ENCODE measurements at places on chromosomes 12 and 14.

DNA sequence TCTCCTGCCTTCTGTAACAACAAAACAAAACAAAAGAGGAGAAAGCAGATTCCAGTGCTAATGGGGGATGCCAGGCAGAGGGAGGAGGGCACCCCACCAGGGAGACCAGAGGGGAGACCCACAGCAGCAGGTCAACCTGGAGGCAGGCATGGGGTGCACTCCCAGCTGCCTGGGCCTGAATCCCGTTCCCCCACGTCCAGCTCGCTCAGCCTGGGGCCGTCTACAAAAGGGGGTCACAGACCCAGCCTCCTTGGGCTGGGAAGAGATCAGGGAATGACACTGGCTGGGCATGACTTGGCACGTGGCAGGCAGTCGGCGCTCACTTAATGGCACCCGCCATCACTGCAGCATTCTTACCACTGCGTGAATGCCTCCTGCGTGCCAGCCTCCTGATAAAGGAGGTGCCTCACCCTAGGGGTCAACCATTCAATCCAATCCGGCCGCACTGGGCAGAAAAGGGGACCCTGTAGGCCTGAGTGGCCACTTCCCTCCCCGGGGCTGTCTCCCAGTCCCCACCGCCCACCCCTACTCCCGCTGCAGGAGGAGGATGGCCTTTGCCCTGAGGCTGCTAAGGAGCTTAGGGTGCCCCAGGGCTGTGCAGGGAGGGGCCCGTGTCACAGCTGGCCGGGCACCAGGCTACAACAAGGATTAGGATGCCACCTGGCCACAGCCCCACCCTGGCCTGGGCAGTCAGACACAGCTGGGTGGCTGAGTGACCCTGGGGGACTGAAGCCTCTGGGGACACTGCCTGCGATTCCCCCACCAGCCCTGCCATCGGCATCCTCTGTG, 87.5 kb downstream of the NCOR2 start:
- no peaks in the 10 kb centered on the region for H3K27me3 ChIP-seq
- peaks cover 28% of the 10 kb centered on the region for H3K4me1 ChIP-seq
- no peak for DNase-seq
- peak overlapping the region; percentile 59 for H3K27ac ChIP-seq
- no peak overlapping the region for H3K4me3 ChIP-seq
- peaks cover 28% of the 10 kb centered on the region for H3K36me3 ChIP-seq

DNA sequence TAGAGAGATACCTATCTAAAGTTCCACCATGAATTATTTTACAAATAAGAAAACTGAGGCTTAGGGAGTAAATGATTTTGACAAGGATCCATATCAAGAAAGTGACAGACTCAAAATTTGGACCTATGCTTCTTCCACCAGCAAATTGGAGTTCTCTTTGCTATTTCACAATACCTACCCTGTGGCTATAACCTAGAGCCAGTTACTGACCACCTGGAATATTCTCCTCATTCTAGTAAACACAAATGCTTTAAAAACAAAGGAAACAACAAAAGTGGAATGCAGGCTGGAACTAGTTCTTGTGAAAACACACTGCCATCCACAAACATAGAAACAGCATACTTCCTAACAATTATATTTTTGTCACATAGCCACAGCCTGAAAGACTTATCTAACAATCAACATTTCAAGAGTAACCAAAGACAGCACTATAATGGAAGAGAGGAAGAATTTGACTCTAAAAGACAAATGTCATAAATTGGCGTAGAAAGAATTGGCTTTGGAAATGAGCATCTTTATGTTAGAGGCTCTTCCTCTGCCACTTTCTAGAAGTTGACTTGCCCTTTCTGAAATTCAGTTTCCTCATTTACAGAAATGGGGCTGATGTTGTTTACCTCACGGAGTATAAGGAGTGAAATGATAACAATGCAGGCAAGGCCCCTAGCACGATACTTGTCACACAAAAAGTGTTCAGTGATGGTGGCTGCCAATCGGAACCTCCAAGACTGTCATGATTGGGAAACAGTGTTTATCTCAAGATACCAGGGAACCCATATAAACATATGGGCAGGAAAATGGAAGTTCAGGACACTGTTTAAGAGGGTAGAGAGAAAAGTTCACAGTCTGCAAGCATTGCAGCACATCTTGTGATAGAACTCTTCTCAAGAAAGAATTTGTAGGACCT, 138.6 kb upstream of the LGR5 start:
- no peaks in the 10 kb centered on the region for H3K4me1 ChIP-seq
- H3K4me3 ChIP-seq: no peak overlapping the region
- no peak for DNase-seq
- H3K27ac ChIP-seq: no peak overlapping the region
- no peaks in the 10 kb centered on the region for H3K36me3 ChIP-seq
- H3K27me3 ChIP-seq: no peaks in the 10 kb centered on the region

GRCh38 chr14:32985866-32986265, 47.2 kb downstream of the NPAS3 start:
- H3K27ac ChIP-seq: no peak overlapping the region
- no peaks in the 10 kb centered on the region for H3K27me3 ChIP-seq
- no peak overlapping the region for H3K4me3 ChIP-seq
- H3K36me3 ChIP-seq: no peaks in the 10 kb centered on the region
- H3K4me1 ChIP-seq: no peaks in the 10 kb centered on the region
- DNase-seq: no peak

DNA sequence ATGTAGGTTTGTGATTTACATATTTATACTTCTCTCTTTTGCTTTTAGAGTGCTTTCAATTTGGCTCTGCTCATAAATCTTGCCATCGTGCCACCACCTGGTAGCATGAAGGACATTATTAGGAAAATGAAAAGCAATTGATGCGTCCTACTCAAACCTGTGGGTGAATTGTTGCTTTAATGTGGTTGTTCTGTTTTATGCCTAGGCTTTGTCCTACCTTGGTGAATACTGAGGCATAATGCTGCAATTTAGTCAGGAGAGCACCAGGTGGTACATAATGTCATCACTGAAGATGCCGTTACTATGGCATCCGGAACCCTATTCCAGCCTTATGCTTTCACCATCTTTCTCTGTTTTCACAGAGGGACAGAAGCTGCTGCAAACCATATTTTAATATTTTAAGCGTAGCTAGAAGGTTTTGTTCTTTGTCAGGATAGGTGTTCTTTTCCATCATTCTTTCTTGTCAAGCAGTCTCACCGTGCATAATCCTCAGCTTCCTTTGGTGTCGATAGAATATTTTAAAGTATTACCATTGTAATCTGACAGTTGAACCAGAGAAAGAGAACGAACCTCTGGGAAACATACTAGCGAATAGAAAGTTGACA, 68.5 kb upstream of the PKP2 start:
- no peak overlapping the region for H3K27ac ChIP-seq
- no peaks in the 10 kb centered on the region for H3K27me3 ChIP-seq
- no peak overlapping the region for H3K4me3 ChIP-seq
- DNase-seq: no peak

DNA sequence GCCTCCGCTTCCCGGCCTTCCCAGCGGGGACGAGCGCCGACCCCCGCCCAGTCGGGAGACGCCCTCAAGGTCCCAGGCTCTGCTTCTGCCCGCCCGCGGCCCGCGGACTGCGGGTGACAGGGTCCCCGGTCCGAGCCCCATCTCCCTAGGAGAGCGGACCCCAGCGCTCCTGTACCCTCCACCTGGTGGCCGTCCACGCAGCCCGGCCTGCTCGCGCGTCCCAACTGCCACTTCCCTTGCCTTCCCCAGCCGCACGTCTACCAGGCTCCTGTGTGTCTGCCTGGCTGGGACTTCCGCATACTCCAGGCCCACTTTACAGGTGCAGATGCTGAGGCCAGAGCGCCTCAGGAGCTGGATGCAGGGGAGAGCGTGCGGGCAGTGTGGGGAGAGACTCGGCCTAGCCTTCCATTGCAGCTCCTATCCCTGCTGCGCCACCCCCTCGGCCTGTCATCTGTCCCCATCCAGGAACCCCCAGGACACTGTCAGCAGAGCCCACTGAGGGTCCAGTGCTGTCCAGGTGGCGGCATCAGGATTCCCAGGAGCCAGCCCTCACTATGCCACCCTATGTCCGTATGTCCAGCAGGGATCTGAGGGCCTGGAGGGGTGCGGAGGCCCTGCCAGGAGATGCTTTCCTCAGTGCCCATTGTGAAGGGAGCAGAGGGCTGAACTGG, 8.0 kb upstream of the ANKRD9 start:
- H3K4me1 ChIP-seq: 0 out of 2 replicates have a peak, but pooled peaks cover 5% of the 10 kb centered on the region
- no peak for DNase-seq
- no peaks in the 10 kb centered on the region for H3K36me3 ChIP-seq
- H3K4me3 ChIP-seq: peak overlapping the region; percentile 73

Data from PC-9 (cell line).